Foreskin fibroblast (primary cell): ENCODE measurements at places on chromosomes 13 and 19.

DNA sequence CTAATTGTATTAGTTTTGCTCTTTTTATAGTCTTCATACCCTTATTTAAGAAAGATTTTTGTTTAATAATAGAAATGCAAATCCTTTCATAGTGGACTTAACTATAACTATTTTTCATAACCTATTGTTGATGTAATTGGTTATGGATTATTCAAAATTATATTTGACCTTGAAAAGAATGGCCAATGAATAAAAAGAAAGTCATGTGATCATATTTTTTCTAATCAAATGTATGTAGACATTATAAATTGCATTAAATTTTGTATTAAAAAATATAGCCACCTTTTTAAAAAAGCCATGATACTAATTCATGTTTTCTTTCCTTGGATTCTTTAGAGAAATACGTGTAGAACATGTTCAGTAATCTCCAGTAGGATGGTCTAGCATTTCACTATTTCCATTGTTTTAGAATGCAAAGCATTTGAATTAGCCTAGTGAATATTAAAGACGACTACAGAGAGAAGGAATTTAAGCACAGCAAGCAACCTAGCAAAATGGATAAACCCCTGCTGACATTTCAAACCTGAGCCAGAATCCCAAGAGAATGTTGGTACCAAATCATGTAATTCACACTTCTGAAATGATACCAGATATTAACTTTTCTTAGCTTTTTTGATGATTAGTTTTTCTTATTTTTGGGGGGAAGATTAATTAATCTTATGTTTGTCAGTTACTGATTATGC, 1297.4 kb upstream of the MIR17HG start:
- no peak for DNase-seq

GRCh38 chr13:27487776-27488175, 37.4 kb upstream of the MTIF3 start:
- no peak for DNase-seq

DNA sequence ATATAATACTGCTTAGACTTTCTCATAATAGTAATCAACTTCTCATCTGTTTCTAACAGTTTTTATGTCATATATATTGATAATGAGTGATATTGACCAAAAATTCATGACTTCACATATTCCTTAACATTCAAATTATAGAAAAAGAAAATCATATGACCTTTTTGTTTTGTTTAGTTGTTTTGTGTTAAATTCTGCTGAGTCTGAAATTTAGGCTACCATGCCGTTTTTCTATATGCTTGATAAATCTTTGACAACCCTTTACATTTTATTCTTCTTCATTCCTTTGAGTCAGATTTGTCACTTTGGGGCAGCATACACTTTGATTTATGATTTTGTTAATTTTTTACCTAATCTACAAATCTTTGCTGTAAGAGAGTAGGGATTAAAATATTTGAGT, 176.4 kb downstream of the ITGBL1 start:
- no peak for DNase-seq

GRCh38 chr19:5048091-5048726, 79.3 kb downstream of the KDM4B start:
- peak; percentile 71 for DNase-seq

DNA sequence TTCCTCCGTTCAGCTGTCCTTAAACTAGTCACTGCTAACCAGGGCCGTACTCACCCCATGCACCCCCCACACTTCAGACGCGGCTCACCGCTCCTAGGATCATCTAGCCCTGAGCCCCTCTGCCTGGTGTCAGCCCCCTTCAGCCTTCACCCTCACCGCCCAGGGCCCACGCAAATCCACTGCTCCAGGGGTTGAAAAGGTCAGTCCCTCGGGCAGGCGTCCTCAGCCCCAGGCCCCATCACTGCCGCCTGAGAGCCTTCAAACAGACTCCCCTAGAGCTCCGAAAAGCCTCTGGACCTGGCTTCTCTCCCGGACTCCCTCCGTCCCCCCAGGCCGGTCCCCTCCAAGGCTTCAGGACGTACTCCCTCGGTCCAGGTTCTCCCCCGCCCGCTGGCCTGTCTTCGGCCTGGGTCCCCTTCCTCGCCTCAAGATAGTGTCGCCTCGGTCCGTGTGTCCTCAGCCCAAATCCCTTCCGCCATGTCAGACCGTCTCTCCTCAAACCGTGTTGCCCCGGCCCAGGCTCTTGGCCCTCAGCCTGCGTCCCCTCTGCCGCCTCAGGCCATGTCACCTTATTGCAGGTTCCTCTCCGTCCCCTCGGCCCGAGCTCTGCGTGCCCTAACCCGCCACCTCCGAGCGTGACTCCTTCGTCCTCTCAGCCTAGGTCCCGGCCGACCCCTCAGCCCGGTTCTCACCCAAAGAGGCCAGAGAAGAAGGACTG, 553 bp downstream of the NAPA start:
- DNase-seq: no peak

- DNase-seq: no peak
These were observed 387.2 kb downstream of the GPC5 start for GRCh38 chr13:91785431-91786119.

DNA sequence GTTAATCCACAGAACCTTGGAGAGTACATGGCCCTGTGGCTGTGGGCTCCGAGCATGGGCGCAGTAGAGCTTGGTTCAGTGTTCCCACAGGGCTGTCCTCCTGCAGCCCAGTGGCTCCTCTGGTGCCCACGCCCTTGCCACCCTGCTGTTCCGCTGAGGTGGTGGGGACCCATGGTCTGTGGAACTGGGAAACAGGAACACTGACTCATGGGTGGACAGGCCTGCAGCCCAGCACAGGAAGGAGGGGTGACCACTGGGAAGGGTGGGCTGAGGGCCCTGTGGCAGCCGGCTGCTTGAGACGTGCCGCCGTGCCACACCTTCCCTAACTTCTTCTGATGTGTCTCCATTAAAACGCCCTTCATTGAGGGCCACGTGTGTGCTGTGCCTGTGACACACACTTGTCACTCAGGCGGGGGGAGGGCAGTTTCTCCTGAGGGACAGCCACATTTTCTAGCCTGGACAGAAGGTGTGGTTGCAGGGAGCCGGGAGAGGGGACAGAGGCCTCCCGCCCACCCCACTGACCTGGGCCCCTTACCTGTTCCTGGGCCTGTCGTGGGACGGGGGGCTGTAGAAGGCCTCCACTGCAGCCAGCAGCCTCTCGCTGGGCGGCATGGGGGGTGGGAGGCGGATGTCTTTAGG, 21.1 kb downstream of the CHERP start:
- no peak for DNase-seq

- no peak for DNase-seq
These were observed 4.3 kb downstream of the SLC25A30 start for GRCh38 chr13:45413826-45414307.

DNA sequence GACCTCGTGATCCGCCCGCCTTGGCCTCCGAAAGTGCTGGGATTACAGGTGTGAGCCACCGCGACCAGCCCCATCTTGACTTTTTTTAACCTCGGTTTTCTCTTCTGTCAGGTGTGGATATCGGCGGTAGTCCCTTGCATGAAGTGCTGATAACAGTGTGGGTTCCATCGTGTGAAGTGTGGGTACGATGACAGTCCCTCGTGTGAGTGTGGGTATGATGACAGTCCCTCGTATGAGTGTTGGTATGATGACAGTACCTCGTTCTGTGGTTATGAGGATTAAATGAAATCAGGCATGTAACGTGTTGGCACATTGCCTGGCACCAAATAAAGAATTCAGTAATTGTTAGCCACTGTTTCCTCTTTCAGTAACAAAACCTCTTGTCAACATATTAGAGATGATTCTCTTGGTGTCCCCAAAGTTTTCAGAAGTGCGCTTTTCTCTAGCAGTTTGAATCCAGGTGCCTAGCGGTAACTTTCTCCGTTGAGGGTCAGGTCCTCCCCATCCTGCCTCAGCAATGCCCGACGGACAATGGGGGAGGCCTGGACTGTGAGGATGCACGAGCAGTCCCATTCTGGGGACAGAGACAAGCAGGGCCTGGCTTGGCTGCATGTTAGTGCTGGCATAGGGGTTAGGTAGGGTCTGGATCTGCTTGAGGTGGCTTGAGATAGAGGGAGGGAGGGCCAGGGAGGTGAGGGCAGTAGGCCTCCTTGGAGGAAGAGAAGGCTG, 15.3 kb downstream of the GATAD2A start:
- no peak for DNase-seq

- peak; percentile 24 for DNase-seq
These were observed 14.9 kb downstream of the ZIC5 start for GRCh38 chr13:99956473-99957349.

DNA sequence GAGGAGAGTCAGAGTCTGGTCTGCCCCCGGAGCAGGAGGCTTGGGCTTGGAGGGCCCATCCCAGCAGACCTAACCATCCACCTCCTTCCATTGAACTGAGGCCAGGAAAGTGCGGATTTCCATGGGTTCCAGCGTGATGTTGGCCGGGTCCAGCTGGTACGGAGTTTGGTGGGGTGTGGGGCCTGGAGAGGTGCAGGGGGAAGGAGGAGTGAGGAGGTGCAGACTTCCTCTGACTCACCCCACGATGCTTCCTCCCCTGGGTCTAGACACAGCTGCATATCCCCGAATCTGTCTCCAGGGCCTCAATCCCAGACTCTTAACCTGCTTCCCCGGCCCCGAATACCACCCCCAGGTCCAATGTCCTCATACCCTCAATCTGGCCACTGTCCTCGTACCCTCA, 20.0 kb downstream of the MAN2B1 start:
- DNase-seq: no peak

GRCh38 chr13:110293037-110293436, 13.9 kb downstream of the COL4A1 start:
- DNase-seq: no peak

DNA sequence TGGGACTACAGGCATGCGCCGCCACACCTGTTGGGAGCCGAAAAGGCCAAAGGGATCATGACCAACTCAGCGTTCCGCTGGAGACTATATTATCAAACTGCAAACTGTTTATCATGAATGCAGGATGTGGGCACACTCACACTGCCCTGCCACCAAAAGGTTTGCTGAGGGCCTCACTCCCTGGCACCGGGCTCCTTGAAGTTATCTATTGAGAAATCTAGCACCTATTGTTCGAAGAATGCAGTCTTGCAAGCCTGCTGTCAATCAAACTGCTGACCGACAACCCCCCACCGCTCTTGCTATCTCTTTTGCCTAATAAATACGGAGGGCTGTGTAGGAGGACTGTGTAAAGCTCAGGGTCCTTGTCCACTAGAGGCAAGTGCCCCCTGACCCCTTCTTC, 5.2 kb upstream of the ZNF836 start:
- DNase-seq: no peak

- peak; percentile 14 for DNase-seq
These were observed 74.4 kb downstream of the SLITRK6 start for GRCh38 chr13:85724546-85725432.

DNA sequence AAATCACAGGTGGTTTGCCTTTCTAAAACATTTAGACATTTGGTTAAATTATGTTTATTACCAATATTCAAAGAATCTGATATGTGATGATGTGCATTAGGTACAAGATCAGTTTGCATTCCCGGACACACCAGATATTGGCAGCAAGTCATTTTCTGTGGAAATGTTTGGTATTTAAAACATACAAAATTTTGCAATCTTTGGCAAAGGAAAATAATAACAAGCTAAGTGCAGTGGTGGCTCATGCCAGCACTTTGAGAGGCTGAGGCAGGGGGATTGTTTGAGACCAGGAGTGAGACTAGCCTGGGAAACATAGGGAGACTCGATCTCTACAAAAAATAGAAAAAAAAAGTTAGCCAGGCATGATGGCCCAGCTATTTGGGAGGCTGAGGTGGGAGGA, 29.1 kb upstream of the TSC22D1 start:
- DNase-seq: peak; percentile 8

GRCh38 chr13:32446220-32446619, 18.3 kb upstream of the N4BP2L1 start:
- DNase-seq: no peak

DNA sequence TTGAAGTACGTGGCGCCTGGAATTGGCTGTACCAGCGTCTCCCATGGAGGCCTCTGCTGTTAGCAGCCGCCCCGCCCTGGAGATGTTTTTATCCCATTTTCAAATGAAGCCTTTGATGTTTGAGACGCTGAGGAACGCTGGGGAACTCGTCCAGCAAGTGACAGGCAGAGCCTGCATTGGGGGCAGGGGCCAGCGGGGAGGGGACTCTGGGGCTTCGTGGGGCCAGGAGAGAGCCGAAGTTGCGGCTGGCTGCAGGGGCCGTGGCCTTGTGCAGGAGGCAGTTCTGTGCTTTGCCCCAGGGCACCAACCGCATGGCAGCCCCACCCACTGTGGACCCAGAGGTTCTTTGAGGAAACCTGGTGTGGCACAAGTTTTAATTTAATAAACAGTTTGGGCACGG, 13.5 kb downstream of the SPPL2B start:
- no peak for DNase-seq

DNA sequence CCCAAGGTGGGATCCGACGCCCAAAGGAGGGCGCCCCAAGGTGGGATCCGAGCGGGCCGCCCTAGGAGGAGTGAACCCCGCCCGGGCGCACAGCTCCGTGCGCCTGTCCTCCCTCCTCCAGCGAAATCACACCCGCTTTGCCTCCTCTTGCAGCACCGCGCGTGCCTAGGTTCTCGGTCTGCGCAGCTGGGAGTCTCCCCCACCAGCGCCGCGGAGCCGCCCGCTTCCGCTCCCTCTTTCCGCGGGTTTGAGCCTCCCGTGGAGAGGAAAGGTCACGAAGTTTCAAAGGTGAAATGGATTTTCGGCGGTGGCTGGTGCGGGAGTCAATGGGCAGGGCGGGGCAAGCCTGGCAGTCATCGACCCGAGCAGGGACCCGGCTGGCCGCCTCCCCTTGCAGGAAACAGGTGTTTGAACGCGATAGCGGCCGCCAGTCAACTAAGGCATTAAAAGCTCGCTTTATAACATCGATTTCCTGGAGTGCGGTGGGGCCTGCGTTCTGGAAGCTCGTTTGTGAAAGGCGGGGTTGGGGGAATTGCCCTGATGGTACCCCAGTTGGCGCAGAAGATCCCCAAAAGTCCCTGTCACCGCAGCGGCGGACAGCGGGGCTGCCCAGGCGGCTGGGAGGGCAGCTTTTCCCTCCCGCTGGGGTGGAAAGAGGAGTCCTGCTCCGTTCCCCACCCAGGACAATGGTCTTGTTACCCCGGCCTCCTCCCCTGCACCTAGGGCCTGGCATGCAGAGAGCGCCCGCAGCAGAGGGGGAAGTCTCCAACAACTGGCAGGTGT, 9.0 kb upstream of the SOX1 start:
- no peak for DNase-seq

GRCh38 chr19:55857149-55857548, 20.8 kb downstream of the NLRP4 start:
- DNase-seq: no peak

DNA sequence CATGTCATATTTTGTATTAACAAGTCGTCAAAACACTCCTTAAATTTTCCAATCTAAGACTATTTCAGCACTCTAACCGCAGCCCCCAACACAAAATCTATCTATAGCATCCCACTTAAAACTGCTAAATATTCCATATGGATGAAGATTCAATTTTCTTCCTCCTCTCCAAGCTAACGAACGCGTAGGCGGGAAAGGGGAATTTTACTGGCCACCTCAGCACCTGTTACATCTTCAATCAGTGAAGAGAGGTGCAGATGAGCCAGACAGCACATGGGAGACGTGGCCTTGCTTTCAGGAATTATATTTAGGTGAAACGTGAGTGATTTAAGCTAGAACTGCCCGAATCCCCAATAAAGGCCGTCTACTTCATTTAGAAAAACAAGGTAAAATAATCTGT, 1.1 kb downstream of the RBM26 start:
- no peak for DNase-seq
